CD14-positive monocyte (primary cell): ENCODE measurements at places on chromosomes 13 and 19.

GRCh38 chr13:83845106-83845505 is 37.2 kb downstream of the SLITRK1 start:
- no peak overlapping the region for H3K27ac ChIP-seq
- no peak for DNase-seq
- no peaks in the 10 kb centered on the region for H3K27me3 ChIP-seq
- H3K4me1 ChIP-seq = no peaks in the 10 kb centered on the region
- H3K36me3 ChIP-seq = no peaks in the 10 kb centered on the region

- H3K4me3 ChIP-seq = no peak overlapping the region
- peaks cover 87% of the 10 kb centered on the region for H3K36me3 ChIP-seq
- peak overlapping the region; percentile 53 for H3K27ac ChIP-seq
- H3K4me1 ChIP-seq = peaks cover 31% of the 10 kb centered on the region
- no peaks in the 10 kb centered on the region for H3K27me3 ChIP-seq
- DNase-seq = peak; percentile 48
These were observed 26.9 kb upstream of the PIK3R2 start for GRCh38 chr19:18126097-18126496.

GRCh38 chr13:97944396-97945029 is 9.0 kb upstream of the IPO5 start:
- H3K4me1 ChIP-seq = no peaks in the 10 kb centered on the region
- no peak overlapping the region for H3K27ac ChIP-seq
- no peak for DNase-seq
- no peak overlapping the region for H3K4me3 ChIP-seq
- no peaks in the 10 kb centered on the region for H3K27me3 ChIP-seq

DNA sequence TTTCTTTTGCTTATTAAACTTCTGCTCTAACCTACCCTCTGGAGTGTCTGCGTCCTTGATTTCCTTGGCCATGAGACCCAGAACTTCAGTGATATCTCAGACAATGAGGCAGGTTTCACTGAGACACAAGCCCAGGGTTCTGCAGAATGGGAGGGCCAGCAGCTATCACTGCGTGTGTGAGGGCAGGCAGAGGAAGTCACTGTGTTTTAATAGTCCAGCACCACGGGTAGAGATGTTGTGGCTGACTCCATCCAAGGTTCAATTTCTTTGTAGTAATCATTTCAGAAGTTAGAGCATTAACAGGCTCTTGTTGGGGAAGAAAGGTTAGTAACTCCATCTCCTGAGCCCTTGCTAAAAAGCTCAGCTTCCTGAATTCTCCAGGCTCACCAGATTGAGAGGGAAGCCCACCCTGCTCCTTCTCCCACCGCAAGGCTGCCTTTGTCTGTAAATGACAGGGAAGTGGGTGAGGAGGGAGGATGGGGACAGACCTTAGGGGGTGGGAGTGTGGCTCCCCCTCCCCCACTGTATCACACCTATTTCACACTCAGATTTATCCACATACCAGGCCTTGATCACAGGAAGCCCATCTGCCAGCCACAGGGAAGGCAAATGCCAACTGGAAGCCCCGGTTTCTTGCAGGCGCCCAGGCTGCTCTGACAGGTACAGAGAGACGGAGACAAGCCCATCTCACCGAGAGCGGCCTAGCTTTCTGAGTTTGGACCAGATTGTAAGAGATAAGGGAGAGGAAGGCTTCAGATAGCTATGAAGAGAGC is 2.1 kb downstream of the C19orf12 start:
- H3K27me3 ChIP-seq = no peaks in the 10 kb centered on the region
- DNase-seq = no peak
- H3K36me3 ChIP-seq = peaks cover 3% of the 10 kb centered on the region
